ENCODE measurements at places on chromosomes 3 and 15.

GRCh38 chr3:50519471-50520089 lies 16.1 kb upstream of the CACNA2D2 start:
- DNase-seq = peak; percentile 30

GRCh38 chr3:137259089-137259488 lies 301.3 kb downstream of the IL20RB start:
- no peak for DNase-seq

DNA sequence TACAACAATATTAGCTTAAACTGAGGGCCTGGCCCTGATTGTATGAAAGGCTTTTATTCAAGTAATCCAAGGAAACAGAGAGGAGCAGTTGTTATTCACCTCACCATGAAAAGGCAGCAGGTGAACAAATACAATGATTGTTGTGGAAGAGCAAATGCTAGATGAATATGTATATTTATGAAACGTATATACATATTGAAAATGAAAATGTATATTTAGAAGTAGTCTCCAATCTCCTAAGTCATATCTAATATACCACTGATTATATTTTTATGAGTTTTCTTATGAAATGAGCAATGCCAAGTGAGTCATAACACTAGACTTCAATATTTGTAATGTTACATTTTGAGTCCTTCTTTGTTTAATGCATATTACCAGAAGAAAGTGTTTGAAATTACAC lies 116.2 kb upstream of the KCNMB2 start:
- DNase-seq = peak; percentile 16

DNA sequence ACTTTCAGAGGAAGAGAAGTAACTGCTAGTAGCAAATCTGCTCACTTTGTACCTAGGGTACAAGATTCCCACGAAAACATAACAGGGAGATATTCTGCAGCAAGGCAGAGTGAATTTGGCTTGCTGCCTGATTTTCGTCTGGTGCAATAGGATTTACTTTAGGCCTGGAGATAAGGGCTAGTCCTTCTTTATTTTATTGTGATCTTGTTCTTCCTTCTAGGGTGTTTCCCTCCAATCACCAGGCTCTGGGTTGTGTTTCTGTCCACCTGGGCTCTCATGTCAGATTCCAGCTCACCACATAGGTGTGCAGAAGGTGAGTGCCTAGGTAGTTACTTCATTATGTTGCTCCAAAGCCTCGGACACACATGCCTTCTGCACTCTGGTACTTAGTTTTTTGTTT lies 211.8 kb upstream of the RGMA start:
- no peak for DNase-seq

GRCh38 chr3:70580021-70580420 lies 267.6 kb upstream of the MDFIC2 start:
- peak; percentile 13 for DNase-seq

GRCh38 chr3:99747915-99748314 lies 69.7 kb upstream of the CMSS1 start:
- peak; percentile 70 for DNase-seq

GRCh38 chr3:15769256-15769915 lies 28.4 kb downstream of the ANKRD28 start:
- DNase-seq = peak; percentile 55

DNA sequence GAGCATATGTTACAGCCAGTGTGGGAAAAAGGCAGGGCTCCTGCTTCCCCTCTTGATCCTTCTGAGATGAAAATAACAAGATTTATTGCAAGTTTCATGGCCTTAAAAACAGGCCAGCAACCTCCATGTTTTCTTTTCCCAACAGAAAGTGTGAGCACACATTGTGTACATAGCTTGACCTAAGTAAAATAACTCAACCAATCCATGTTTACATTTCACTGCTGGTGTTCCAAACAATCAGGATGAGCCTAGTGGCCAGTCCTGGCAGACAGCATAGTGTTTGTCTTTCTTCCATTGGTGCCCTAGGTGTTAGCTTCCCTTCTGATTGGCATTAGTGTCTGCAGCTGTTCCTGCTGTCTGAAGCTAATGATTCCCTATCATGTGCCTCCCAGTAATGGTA lies 847.7 kb downstream of the EPHA3 start:
- DNase-seq = peak; percentile 75

GRCh38 chr3:4994823-4995499 lies 15.7 kb downstream of the BHLHE40 start:
- DNase-seq = peak; percentile 96

DNA sequence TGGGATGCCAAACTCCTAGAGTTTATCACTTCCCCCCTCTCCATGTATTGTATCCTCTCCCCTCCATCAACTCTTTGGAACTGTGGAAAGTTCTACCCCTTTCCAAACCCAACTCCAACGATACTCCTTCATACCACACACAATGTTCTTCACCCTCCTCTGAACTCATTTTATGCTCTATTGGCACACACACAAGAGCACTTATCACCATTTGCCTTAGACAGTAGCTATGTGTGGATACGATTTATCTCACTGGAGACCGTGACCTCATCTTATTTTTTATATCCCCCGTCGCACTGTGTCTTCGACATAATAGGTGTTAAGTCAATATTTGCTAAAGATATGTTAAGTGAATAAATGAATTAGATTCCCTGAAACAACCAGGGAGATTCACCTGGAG lies 316.5 kb upstream of the PROK2 start:
- no peak for DNase-seq

DNA sequence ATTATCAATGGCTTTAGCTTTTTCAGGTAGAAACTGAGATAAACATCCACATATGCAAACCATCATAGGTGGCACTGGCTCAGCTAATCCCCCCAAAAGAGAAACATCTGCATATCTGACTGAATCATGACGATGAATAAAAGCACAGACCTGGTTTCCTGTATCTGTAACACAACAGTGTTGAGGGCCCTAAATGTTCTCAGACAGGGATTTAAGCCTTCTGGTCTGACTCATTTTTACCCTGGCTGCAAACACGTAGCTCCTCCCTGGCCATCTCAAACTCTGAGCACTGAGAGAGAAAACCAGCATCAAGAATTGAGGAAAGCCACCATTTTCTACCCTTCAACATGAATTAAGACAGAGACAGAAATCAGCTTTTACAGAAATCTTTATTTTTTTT lies 35.2 kb downstream of the GLB1 start:
- DNase-seq = peak; percentile 73

DNA sequence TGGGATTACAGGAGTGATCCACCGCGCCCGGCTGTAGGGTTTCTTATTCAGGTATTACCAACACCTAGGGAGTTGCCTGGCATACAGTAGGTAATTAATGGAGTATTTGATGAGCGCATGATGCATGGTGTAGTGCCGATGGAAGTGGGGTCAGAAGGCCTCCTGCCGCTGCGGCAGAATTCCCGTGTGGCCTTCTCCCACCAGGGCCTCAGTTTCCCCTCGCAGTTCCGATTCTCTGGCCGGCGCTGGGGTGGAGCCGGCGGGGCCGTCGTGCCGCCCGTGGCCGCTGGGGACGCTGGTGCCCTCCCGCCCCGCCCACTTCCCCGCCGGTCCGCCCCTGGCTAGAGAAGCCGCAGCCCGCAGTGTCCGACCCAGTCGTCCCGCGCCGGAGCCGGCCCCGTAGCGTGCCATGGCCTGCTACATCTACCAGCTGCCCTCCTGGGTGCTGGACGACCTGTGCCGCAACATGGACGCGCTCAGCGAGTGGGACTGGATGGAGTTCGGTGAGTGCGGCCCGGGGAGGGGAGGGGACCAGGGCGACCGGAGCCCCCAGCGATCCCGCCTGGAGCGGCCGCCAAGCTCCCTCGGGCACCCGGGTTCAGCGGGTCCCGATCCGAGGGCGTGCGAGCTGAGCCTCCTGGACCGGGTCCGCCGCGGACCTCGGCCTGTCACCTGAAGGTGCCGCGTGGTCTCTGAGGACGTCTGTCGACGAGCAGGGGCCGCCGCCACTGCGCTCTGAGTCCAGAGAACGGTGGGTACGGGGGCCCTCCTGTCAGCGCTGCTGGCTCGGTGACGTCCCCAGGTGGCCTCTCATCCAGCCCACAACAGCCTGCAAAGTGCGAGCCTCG lies at the start of gene IRAK2:
Gene IRAK2 (plus strand): TSS at position 374 of the 848 bp plus-strand sequence. CDS start 36 bp downstream, at position 410.
- DNase-seq = peak; percentile 43

- DNase-seq = peak; percentile 21
Observed at GRCh38 chr15:38320866-38321265, 68.2 kb downstream of the SPRED1 start.

GRCh38 chr3:23781051-23781450 lies 24.7 kb upstream of the UBE2E1 start:
- DNase-seq = no peak

DNA sequence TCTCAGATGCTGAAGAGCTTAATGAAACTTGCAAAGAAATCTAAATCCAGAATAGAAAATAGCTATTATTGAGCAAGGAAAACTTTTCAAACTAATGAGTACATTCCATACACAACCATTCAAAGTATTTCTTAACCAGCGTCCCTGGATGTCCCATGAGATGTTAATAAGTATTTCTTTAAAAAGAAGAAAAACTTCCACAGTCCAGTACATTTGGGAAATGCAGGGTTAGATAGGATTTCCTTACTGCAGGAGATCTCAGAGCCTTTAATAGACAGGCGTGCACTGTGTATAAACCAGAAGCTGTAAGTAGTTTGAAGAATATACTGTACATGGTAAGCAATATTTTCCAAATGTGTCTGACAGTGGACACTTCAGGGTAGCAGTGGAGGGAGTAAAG lies 29.6 kb upstream of the BHLHE40 start:
- DNase-seq = no peak

DNA sequence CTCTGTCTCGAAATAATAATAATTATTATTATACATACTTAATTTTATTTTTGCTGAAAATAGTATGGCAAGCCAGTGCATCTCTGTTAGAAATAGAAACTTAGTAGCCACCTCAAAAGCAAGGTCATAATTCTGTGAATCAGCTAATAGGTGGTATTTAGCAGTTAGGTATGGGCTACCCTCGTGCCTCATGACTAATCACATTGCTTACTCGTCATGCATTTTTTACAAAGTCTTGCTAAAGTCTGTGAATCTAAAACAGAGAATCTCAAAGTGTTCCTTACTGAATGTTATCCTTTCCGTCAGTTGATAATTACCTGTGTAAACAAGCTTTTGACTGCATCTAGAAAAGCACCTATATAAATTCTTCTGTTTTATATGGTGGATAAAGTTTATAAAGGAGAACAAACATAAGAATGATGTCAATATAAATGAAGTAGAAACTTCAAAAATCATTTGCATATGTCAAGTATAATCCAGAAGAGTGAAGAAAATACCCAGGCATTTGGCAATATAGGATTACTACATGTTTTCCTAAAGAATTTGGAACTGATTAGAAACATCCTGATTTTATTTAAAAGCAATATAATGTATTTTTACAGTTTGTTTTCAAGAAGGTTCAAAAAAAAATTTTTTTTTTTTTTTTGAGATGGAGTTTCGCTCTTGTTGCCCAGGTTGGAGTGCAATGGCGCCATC lies 6.2 kb downstream of the PPARG start:
- DNase-seq = peak; percentile 87

- DNase-seq = no peak
Observed at GRCh38 chr3:3013317-3014052, 96.7 kb downstream of the IL5RA start.

DNA sequence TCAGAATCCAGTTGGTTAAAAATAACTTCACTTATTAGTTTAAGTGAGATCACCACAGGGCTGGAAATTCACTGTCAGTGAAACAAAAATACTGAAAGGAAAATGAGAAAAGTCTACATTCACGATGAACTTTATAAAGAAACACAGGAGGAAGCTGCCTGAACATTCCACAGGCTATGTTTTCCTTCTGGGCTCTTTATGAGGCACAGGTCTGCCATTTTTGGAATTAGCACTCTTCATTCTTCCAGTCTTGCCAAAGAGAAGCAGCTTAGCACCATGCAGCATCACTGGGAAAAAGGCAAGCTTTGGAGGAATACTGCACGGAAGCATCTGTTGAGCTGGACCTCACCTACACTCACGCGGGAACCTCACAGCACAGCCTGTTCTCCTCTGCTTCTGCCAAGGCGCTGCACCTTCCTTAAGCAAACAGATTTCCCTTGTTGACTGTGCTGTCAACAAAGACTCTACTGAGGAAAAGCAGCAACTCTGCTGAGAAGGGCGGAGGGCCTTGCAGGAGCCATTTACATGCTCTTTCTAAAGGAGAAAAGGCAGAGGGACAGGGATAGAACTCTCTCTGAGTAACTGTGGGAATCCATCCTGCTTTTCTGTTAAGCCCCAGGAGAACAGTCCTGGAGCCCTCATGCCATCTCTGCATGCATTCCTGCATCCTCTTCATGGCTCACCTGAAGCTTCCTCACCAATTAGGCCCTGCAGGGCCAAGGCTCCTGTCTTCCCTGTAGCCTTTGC lies 15.7 kb downstream of the SUSD5 start:
- DNase-seq = peak; percentile 15

DNA sequence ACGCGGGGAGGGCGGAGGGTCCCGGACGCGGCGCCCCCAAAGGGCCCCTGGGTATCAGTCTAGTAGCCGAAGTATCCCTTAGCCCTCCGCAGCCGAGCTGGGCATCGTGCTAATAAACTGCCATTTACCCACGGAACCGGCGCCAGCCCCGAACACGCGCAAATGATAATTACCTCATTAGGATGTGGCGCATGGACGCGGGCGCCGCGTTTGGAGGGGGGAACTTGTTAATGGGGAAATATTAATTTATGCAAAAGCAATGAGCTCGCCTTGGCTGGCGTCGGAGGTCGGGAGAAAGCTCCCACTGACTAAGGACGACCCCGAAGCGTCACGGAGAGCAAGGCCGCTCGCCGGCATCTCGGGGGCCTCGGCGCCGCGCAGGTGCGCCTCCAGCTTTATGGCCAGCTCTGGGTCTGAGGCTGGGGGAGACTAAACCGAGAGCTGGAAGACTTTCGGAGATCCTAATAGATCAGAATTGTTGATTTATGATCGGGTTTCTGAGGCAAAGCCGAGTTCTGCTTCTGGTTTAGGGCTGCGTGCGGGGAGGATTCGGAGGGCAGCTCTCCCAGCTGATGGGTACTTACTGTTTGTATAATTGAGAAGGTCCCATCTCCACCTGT lies 474 bp upstream of the FEZF2 start:
- no peak for DNase-seq

- DNase-seq = no peak
Observed at GRCh38 chr3:97389936-97390335, 374.6 kb upstream of the ARL6 start.

DNA sequence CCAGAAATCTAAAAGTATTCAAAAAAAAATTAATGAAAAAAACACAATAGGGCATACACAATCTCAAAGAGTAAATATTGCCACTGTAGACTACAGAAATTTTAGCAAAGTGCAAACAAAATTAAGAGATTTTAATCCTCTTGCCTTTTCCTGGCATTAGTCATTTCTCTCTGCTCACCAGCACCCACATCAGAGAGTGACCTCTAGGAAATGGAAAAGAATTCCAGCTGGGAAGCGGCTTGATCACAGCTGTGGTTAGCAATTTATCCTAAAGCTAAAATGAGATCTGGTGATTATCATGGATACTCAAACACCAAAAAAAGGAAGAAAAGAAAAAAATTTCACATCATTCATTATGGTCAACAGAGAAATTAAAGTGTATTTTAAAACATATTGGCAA lies 7.5 kb downstream of the CSNK1G1 start:
- DNase-seq = peak; percentile 61

- DNase-seq = peak; percentile 62
Observed at GRCh38 chr3:134663721-134664456, 13.1 kb upstream of the KY start.

Measured in fibroblast of lung (primary cell).